ENCODE measurements at places on chromosomes 1 and 21. TPM values are rescaled to one million over a fixed set of nuclear protein-coding genes. Genes with fewer than 3 reads are reported as not detected.

GRCh38 chr1:203649551-203649998 lies 22.9 kb downstream of the ATP2B4 start:
- DNase-seq, result no peak

DNA sequence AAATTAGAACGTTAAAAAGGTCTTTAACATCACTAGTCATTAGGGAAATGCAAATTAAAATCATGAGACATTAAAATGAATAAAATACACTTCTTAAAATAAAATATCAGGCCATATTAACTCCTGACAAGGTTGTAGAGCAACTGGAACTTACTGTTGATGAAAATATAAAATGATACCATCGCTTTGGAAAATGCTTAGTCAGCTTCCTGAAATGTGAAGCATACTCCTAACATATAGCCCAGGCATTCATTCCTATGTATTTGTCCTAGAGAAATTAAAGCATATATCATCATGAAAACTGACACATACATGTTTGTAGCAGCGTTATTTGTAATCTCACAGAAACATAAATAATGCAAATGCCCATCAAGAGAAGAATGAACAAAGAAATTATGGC lies 211.5 kb upstream of the CHRM3 start:
- no peak for DNase-seq

DNA sequence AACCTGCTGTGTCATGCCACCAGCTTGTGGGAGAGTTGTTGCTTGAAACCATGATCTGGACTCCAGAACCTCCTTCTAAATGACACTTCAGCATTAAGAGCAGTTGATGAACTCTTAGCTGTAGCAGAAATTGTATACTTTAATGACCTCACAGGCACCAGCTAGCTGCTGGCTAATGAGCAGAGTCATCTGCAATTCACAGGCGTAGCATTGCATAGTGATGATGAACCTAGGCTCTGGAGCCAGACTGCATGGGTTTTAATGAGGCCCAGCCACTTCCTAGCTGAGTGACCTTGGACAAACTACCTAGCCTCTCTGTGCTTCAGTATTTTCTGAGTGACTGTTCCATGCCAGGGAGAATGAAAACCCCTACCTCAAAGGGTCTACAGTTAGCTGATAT lies 407.1 kb downstream of the LMO4 start:
- no peak for DNase-seq

DNA sequence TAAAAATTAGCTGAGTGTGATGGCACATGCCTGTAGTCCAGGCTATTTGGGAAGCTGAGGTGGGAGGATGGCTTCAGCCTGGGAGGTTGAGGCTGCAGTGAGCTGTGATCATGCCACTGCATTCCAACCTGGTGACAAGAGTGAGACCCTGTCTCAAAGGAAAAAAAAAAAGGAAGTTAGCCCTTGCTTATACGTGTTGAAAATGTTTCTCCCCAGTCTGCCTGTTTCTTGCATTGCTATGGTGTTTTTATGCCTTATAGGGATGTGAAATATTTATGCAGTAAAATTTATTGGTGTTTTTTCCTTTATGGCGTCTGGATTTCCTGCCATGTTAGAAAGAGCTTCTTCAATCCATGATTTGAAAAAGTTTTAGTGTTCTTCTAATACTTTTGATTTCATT lies 3.6 kb upstream of the RERE start:
- no peak for DNase-seq

- peak; percentile 67 for DNase-seq
These were observed 771 bp downstream of the ABCD3 start for GRCh38 chr1:94418664-94419655.

DNA sequence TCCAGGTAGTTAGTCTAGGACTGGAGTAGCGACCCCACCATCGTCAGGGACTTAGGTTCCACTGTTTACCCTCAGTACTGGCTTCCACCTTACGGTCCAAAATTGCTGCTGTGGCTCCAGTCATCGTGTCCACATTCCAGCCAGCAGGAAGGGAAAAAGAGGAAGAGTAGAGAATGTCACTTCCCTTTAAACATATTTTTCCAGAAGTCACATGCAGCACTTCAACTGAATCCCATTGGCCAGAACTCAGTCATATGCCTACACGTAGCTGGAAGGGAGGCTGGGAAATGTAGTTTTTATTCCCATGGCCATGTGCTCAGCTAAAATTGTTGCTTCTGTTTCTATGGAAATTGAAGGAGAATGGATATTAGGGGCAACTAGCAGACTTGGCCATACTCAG lies 84.1 kb upstream of the SELENON start:
- no peak for DNase-seq

DNA sequence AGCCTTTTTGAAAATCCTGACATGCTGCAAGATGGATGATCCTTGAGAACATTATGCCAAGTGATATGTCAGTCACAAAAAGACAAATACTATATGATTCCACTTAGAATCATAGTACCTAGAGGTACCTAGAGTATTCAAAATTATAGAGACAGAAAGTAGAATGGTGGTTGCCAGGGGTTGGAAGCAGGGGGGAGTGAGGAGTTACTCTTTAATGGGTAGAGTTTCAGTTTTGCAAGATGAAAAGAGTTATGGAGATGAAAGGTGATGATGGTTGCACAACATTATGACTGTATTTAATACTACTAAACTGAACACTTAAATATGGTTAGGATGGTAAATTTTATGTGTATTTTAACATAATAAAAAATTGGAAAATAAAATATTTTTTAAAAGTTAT lies 37.9 kb upstream of the PODN start:
- no peak for DNase-seq

- no peak for DNase-seq
These were observed 150.7 kb downstream of the DSCAM start for GRCh38 chr21:40696246-40696645.

TAS1R1 gene
- total RNA-seq, result not detected

DNA sequence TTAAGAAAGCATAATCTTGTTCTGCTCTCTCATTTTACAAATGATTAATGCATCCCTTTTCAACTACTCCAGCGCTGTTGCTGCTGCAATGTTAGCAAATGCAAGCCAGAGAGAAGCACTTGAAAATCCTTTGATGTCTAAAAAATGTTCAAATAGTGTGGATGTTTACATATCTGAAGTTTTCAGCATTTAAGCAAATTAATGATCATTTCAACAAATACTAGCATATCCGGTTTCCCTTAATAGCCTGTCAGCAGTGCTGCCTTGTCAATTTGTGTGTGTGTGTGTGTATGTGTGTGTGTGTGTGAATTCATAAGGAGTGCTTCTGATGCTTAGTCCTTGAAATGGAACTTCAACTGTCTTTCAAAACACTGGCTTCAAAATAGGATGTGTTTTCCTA lies 48.1 kb upstream of the WNT2B start:
- no peak for DNase-seq

SH2D5 gene
- not detected for total RNA-seq

DNA sequence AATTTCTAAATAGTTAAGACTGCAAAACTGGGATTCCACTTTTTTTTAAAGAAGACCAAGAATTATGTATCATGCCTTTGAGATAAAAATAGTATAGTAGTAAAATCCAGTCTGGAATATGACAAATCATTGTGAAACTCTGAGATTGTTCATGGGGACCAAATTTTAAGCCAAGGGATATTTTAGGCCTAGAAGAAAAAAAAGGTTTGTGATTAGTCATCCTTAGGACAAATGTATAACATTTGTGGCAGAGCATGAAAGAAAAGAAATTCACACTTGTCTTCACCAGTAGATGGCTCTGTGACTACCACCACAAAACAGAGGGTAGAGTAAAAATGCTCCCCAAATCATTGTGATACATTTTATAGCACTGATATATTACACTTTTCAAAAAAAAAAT lies 226.1 kb downstream of the KCTD3 start:
- no peak for DNase-seq

DNA sequence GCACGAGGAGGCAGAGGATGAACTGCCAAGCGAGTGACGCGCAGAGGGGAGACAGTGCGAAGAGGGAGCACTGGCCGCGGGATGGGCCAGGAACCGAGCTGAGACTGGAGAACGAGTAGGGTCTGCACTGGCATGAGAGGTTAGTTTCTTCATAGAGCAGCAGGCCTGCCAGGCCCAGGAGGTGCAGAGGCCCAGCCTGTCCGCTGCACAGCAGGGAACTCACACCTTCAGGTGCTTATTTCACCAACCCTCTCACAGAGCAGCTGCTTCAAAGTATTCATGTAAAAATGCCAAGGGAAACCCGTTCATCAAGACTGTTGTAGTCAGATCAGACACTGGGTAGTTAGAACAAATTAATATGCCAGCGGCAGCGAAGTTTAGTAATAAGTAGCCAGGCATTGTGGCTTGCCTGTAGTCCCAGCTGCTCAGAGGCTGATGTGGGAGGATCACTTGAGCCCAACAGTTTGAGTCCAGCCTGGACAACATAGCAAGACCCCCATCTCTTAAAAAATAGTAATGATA lies 144.5 kb downstream of the SLC45A1 start:
- DNase-seq, result no peak

DNA sequence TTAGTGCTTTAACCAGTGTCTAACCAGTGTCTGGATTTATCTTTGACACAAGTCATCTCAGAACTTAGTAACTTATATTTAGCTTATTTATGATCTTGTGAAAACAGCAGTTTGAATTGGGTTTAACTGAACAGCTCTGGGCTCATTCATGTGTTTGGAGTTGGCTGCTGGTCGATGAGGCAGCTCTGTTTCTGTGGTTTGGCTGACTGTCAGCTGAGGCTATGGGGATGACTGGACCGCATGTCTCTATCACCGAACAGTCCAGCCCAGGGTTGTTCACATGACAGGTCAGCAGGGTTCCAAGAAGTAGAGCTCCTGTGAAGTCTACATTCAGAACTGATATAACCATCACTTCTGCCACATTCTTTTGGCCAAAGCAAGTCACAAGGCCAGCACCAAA lies 29.1 kb upstream of the C21orf91 start:
- DNase-seq, result peak; percentile 9

DNA sequence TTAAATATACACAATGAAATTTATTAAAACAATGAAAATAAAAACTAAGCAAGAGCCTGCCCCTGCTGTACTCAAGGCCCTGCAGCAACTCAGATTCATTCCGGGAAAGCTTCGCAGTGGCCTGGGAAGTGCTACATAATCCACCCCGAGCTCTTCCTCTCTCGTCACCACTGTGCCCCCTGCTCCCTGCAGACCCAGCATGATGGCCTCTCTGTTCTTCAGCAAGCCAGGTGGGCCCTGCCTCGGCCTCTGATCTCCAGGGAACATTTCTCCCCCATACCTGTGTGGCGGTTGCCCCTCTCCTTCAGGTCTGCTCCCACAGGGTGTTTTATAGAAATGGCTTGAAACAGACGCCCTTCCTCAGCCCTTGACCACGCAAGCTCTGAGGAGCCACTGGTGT lies 10.6 kb downstream of the RNF187 start:
- DNase-seq, result no peak

DNA sequence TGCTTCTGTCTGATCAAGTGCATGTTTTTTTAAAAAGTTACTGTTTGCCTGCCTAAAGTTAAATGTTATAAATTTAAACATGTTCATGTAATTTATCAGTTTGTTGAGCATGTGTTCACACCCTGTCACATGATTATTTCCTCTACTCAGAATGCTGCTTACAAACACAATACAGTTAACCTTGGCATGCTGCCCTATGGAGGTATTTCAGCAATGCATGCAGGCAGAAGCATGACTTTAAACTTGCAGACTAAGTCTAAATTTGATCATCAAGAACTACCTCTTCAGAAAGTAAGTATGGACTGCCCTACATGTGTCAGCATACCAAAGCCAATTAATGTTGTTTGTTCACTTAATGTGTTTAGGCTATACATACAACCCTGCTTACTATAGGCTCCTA lies 161.6 kb downstream of the LRRC40 start:
- DNase-seq, result peak; percentile 9

DNA sequence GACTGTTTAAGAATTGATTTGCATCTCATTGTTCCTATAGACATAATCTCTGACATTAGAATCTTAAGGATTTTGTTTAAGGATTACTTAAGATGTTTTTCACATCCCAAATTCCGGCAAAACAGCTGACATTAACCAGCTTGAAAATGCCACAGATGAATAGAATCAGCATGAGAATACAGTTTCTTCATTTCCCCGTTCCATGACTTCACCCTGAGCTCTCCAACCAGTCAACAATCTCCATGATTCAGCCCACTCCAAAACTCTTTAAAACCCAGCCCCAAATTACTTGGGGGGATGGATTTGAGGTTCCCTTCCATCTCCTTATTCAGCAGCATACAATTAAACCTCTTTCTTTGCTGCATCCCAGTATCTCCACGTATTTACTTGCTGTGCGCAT lies 201.0 kb downstream of the LYPLAL1 start:
- no peak for DNase-seq

DNA sequence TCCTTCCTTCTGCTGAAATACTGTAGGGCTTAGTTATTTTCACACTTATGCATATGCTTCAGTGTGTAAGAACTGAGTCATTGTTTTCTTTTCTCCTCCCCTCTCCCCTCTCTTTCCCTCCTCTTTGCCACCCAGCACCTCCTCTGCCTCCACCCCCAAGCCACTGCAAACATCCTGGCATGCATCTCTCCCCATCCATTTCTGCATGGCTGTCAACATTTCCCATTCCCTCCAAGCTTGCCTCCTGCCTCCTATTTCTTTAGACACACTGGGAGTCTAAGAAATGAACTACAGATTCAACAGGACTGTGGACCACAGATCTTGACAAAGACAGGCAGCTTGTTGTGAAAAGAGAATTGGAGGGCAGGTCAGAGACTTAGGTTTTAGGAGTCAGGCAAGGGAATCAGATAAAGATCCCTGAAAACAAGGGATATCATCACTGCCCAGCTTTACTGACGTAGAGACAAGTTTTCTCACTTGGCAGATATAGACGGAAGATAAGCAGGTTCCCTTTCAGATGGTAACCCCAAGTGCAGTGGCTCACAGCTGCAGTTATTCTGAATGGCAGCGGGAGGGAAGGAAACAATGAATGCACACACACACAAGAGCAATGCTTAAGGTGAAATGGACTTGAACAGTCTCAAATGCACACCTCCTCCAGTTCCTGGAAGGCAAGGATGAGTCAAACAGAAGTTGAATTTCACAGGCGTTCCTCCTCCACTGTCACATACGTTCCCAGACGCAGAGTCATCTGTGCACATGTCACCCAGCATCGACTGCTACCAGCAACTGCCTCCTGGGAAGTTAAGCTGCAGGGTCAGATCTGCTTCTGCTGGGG lies 56.1 kb downstream of the HIVEP3 start:
- no peak for DNase-seq

- DNase-seq, result no peak
These were observed 158.6 kb downstream of the SYT2 start for GRCh38 chr1:202551683-202552082.
